ENCODE measurements at places on chromosomes 2 and 18.

GRCh38 chr18:32742579-32742978 is 30.2 kb downstream of the KLHL14 start:
- no peak for DNase-seq

- no peak for DNase-seq
Observed at GRCh38 chr2:169086893-169087467, 17.6 kb downstream of the DHRS9 start.

DNA sequence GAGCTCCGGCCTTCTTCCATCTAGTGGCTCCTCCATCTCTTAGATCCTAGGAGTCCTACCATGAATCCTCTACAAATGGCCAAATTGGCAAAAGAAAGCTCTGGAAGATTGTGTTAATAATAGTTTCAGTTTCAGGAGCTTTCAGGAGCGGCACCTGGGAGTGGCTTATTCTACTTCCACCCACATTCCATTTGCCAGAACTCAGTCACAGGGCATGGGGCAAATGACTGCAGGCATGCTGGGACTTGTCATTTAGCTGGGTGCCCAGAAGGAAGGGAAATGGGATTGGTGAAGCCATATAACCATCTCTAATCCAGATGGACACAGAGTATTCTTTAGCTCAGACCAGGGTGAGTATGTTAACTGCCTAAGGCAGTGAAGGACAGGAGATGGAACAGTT is 3.6 kb upstream of the LRATD1 start:
- DNase-seq, result no peak

DNA sequence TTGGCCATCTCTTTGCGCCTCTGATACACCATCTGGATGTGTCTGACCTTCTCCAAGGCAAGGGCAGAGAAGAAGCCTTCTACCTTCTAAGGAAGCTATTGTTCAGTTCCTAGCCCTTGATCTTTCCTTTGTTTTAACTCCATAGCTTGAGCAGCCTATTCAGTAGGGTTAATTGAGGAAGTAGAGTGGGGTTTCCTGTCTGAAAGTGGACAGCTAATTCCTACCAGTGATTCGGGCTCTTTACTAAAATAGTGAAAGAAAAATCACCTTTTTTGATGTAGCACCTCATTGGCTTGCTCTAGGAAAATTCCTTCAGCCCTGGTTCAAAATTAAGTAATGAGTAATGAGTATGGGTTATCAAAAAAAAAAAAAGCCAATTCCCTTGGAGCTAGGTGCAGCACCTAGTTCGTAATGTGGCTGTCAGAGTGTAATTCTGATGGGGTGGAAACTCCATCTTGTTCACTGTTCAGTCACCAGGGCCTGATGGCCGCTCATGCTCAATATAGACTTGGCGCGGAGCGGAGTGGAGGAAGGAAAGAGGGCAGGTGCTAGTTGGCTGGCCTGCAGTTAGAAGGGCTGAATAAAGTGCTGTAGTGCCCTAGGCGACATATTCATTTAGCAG is 2.9 kb upstream of the MGAT5 start:
- DNase-seq, result no peak

DNA sequence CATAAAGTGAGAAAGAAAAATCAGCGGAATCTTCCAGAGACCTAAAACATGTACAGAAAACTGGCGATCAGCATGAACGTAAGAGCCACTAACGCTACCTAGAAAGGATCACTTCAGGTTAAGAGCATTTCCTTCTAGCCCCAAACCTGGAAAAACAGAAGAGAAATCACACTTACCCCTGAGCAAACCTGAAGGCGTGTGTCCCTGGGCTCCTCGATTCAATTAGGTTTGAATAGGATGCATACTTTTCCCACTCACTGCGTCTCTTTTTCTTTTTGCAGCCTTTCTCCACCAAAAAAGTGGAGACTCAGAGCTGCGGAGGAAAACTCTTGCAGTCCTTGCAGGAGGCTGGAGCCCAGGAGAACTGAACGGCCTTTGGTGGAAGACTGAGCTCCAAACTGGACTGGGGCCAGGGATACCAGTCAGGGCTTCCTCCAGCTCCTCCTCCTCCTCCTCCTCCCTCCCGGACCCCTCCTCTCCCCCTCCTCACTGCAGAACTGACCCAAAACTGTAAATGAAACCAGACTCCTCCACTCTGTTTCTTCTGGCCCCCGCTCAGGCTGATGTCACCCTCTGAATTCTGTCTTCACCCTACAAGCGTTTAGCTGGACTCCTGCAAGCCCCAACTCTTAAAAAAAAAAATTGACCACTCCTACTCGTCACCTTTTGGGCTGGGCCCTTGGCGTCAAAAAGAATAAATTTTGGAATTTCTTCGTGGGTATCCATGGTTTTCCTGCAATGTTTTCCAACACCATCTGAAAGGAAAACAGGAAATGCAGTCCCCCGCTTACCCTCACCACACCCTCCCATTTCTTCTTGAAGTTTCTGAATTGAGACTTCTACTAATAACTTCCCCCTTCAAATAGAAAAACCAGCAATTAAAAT is at the start of gene COL6A3:
TSS of gene COL6A3 (minus strand) at position 388 of the 885 bp plus-strand sequence. CDS start 17,347 bp downstream, outside the sequence.
- no peak for DNase-seq

GRCh38 chr18:6842081-6842480 is 112.6 kb downstream of the ARHGAP28 start:
- DNase-seq, result no peak

DNA sequence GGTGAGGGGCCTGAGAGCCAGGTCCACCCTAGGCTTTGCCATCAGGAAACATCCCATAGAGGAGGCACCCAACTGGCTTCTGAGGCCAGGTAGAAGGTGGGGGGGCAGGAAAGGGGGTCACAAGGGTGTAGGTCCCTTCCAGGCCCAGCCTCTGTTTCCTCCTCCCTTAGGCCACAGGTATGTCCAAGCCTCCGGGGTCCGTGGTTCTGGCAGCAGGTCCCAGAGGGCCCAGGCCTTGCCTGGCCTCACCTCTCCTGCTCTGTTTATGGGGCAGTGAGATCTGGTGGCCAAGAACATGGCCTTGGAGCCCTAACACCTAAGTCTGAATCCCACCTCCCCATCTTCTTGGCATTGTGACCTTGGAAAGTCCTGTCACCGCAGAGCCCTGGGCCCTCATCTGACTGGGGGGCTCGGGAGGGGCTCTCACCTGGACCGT is 21.6 kb upstream of the GPR17 start:
- no peak for DNase-seq

DNA sequence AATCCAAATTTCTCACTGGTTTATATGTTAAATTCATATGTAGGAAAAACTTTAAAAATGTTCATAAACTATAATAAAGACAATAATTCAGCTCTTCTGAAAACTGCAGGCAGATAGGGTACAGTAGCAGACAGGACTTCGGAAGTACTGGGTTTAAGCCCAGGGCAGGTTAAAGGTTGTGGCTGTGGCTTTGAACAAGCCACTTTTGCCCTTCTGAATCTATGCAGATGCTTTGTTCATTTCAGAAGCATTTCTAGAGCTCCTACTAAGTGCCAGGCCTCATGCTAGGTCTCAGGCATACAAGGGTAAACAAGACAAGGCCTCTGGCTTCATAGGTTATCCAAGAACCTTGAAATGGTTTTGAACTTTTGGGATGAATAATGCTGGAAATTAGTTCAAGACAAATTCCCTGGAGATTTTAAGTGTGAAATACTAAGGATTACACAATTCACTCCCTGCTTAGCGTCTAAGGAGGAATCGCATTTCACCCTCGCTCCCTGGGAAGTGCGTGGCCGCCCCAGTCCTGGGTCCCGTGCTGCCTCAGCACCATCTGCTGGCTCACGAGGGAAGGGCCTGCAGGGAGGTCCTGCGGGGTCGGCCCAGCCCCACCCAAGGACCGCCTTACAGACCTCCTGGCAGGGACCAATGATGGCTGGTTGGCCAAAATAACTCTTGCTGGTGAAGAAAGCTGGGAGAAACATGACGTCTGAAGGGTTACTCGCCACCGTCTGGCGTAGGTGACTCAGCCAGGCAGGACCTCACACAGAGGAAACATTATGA is 67.7 kb upstream of the L3MBTL4 start:
- DNase-seq, result no peak

DNA sequence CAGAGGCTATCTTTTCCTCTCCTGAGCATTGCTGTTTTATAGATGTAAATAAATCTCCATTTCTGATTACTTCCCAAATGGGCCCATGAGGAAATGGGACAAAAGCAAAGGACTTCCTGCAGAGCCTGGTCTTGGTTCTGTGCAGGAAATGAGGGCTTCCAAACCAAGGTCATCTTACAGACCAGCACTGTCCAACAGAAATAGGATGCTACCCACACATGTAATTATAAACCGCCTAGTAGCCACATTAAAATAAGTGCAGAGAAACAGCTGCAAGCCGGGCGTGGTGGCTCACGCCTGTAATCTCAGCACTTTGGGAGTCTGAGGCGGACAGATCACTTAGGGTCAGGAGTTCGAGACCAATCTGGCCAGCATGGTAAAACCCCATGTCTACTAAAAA is 6.2 kb downstream of the TTL start:
- DNase-seq, result no peak

DNA sequence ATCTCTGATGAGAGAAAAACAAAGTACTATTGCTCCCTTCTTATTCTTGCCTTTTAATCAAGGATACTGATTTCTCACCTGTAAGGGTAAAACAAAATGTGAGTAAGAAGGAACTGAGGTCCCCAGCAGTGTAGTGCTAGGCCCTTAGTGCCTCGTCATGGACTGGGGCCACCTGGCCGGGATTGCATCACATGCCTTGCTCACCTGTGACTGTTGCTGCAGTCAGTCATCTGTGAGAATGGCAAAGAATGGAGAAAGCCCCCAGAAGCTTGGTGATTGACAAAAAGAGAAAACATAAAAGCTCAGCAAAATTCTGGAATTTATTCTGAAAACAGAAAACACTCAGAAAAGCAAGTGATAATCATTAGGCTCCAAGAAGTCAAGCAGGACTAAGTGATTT is 63.4 kb downstream of the SPATS2L start:
- no peak for DNase-seq

- DNase-seq, result no peak
Observed at GRCh38 chr2:133424876-133425275, 143.4 kb downstream of the NCKAP5 start.

DNA sequence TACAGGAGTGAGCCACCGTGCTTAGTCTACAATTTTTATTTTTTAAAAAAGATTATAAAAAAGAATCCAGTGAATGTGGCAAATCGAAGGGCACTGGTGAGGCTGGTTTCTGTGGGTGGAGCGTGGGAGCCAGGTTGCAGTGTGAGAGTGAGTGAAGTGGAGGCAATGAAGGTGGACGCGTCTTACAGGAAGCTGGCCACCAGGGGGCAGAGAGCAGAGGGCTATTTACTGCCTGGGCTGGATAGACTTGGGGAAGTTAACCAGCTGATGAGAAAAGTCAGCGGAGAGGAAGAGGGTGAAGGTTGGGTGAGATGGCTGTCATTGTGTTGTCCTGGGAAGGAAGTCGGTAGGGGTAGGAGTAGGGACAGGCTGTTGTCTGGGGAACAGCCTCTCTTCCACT is 6.8 kb downstream of the SCTR start:
- no peak for DNase-seq

DNA sequence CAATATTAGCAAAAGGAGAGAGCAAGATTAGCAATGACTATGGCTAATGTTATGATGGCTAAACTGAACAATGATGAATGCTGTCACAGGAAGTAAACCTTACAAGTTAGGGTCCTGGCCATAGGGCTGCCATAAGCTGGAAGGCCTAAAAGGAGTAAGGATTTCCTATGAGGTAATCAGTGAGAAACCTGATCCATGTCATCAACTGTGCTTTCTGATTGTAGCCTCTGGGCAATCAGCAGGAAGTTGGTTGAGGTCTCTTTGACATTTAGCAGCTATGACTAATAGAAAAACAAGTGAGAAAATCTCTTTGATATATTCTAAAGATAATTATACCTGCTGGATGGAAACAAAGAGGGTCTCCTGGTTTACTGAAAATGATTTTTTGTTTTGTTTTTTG is 193.0 kb downstream of the RAB3GAP1 start:
- DNase-seq, result no peak

- no peak for DNase-seq
Observed at GRCh38 chr2:74050151-74050550, 65.4 kb downstream of the TET3 start.

GRCh38 chr2:102667072-102667471 is 47.7 kb downstream of the SLC9A2 start:
- DNase-seq, result no peak

GRCh38 chr2:23220513-23221094 is 164.4 kb upstream of the KLHL29 start:
- no peak for DNase-seq

DNA sequence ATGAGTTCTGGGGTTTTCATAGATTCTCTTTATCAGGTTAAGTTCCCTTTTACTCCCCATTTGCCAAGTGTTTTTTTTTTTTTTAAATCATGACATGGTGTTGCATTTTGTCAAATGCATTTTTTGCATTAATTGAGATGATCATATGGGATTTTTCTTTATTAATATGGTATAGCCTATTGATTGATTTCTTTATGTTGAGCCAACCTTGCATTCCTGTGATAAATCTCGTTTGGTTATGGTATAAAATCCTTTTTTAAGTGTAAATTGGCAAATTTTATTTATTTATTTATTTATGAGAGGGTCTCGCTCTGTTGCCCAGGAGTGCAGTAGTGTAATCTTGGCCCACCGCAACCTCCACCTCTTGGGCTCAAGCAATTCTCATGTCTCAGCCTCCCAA is 81.5 kb upstream of the ACVR1 start:
- DNase-seq, result no peak

GRCh38 chr2:120899771-120900170 is 164.1 kb downstream of the GLI2 start:
- no peak for DNase-seq

DNA sequence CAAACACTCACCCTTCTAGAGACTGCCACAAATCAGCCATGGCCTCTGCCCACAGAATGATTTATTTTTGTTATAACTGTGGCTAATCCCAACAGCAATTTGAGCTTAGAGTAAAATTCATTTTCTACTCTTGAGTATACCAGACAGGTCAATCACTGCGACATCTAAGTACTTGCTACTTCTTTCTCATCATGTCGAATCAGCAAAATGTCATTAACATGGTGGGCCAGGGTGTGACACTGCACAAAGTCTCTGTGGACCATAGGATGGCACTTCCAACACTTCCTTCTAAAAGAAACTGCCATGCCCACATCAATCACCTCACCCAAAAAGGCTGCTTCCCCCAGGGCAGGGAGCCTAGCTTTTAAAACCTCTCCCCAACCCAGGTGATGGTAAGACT is 64.4 kb downstream of the KCNG3 start:
- DNase-seq, result no peak

- no peak for DNase-seq
Observed at GRCh38 chr18:5538544-5538943, 5.3 kb downstream of the EPB41L3 start.

GRCh38 chr2:149064365-149064841 is 25.9 kb downstream of the LYPD6B start:
- no peak for DNase-seq

- no peak for DNase-seq
Observed at GRCh38 chr18:35024965-35025364, 16.2 kb upstream of the MAPRE2 start.

GRCh38 chr2:54947646-54948045 is 102.6 kb downstream of the RTN4 start:
- DNase-seq, result no peak

DNA sequence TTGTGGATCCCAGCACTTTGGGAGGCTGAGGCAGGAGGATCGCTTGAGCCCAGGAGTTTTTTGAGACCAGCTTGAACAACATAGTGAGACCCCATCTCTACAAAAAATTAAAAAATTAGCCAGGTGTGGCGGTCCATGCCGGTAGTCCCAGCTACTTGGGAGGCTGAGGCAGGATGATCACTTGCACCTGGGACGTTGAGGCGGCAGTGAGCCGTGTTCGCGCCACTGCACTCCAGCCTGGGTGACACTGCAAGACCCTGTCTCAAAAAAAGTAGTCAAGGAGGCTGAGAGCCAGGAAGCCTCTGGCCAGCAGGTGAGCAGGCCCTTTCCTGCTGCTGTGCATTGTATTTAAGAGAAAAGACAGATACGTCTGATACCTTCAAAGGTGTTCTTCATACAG is 11.1 kb upstream of the PROC start:
- DNase-seq, result no peak

- DNase-seq, result no peak
Observed at GRCh38 chr2:28341208-28341891, 51.3 kb upstream of the FOSL2 start.
